ENCODE measurements at places on chromosomes 1 and 21. TPM values are rescaled to one million over a fixed set of nuclear protein-coding genes. Genes with fewer than 3 reads are reported as not detected.

GRCh38 chr1:96525657-96526557, 195.7 kb upstream of the PTBP2 start:
- H3K27me3 ChIP-seq, result no peaks in the 10 kb centered on the region
- no peaks in the 10 kb centered on the region for H3K36me3 ChIP-seq
- H3K4me1 ChIP-seq, result no peaks in the 10 kb centered on the region

DNA sequence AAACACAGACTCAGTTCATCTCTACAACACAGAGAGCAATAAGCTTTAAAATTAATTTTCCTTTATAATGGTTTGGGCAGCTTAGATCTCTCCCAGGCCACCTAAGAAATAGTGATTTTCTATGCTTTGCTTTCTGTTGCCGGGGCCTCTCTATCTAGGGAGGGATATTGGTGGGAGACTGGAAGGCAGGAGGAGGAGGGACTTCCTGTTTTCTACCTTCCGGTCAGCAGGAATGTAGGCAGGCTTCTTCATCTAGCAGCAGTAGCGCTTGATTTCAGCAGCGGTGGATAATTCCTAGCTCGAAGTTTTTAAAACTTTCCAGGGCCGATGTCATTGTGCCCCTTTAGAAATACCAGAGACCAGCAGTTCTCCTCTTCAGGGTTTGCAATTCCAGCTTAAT, 5.1 kb upstream of the DESI2 start:
- no peak overlapping the region for H3K27ac ChIP-seq
- DNase-seq, result no peak
- H3K4me3 ChIP-seq, result no peak overlapping the region
- no peaks in the 10 kb centered on the region for H3K27me3 ChIP-seq
- H3K36me3 ChIP-seq, result no peaks in the 10 kb centered on the region
- H3K4me1 ChIP-seq, result peaks cover 3% of the 10 kb centered on the region

LCE6A gene
- total RNA-seq, result not detected

AADACL3 gene
- not detected for total RNA-seq

DNA sequence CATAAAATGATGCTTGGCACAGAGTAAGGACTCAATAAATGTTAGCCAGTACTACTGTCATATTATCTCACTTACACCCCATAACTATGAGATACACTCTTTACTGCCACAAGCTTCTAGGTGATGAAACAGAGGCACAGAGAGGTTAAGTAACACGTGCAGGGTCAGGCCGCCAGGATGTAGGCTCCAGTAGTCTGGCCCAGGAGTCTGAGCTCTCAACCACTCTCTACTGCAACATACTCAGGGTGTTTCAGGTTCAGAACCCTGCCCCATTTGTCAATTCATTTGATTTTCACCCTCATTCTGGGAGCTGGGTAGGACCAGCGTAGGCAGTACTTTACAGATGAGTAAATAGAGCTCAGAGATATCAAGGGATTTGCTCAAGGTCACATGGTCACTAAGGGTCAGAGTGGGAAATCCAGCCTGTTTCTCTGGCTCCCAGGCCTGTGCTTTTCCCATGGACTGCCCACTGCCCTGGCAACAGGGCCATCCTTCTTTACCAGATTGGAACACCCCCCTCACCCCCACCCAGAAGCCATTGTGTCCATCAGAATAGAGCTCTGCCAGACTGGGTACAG, 21.2 kb downstream of the IQGAP3 start:
- no peaks in the 10 kb centered on the region for H3K36me3 ChIP-seq
- H3K27ac ChIP-seq, result no peak overlapping the region
- no peaks in the 10 kb centered on the region for H3K4me1 ChIP-seq
- no peaks in the 10 kb centered on the region for H3K27me3 ChIP-seq

DNA sequence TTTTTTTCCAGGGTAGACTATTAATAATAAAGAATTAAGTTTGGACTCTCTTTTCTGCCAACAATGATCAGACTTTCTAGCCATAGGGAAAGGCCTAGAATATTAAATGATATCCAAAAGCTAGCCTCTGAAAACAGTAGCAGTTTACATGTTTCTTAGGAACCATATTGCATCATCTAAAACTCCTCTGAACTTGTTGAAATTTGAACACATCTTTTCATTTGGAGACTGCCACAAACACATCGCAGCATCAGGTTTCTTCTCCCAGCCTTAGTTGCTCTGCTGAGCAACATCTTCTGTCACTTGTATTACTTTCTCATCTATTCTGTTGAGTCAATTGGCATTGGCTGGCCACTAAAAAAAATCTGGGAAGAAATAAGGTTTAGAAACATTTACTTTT, 63.2 kb upstream of the GNG4 start:
- DNase-seq, result no peak
- H3K27me3 ChIP-seq, result no peaks in the 10 kb centered on the region
- H3K36me3 ChIP-seq, result no peaks in the 10 kb centered on the region
- H3K4me3 ChIP-seq, result no peak overlapping the region

DNA sequence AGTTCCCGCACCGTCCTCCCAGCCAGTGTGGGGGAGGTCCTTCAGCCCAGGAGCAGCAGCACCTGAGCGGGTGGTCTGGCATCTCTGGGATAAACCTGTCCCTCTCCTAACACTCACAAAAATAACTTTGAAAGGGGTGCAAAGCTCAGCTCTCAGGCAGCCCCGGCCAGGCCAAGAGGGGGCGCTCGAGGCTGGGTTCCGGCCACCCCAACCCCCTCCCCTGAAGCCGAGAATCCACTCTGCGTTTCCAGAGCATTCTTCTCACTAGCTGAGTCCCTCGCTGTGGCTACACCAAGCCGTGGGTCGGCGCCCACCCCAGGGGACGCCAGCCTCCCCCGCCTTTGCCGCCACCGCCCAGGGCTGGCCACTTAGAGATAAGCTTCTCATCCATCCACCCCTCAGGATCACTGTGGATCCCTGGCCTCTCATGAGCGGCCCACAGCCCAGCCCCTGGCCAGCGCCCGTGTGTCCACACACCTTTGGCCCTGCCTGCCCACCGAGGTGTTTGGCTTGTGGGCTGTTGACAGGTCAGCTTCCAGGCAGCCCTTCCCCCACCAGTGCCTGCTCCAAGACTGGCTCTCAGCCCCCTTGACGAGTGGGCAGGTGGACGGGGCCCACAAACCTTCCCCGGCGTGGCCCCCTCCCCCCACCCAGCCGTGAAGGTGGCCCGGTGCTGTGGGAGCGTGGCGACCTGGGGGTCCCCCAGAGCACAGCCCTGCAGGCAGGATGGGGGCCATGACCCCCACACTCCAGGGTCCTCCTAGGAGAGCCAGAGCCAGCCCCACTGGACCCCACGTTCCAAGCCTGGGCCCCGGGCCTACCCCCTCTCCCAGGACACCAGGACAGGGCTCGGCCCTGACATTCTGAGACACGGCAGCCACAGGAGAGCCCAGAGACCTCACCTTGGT, 1.9 kb downstream of the FTCD start:
- peak; percentile 78 for DNase-seq
- H3K36me3 ChIP-seq, result no peaks in the 10 kb centered on the region

DNA sequence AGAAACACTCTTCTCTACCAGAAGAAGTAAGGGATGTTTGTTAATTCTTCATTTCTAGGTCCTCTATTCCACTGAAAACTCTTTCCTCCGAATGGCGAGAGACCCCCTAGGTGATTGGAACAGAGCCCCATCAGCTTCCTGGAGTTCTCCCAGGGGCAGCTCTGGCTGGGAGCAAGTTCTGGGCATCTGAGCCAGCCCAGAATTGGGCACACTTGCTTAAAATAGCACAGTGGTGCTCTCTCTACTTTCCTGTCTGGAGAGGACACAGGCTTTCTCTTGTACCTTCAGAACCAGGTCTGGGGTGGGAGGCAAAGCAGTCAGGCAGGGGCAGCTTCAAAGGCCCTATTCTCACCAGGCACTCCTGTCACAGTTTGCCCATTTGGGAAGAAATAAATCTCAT, 83.2 kb upstream of the CNTN2 start:
- H3K36me3 ChIP-seq, result no peaks in the 10 kb centered on the region
- DNase-seq, result no peak
- peaks cover 5% of the 10 kb centered on the region for H3K4me1 ChIP-seq
- H3K27me3 ChIP-seq, result no peaks in the 10 kb centered on the region
- no peak overlapping the region for H3K27ac ChIP-seq

GRCh38 chr21:27532076-27532475, 565.2 kb upstream of the ADAMTS5 start:
- no peak overlapping the region for H3K4me3 ChIP-seq
- H3K27me3 ChIP-seq, result no peaks in the 10 kb centered on the region
- H3K4me1 ChIP-seq, result no peaks in the 10 kb centered on the region
- H3K36me3 ChIP-seq, result no peaks in the 10 kb centered on the region

AK5 gene
- total RNA-seq, result 0.28 TPM

DNA sequence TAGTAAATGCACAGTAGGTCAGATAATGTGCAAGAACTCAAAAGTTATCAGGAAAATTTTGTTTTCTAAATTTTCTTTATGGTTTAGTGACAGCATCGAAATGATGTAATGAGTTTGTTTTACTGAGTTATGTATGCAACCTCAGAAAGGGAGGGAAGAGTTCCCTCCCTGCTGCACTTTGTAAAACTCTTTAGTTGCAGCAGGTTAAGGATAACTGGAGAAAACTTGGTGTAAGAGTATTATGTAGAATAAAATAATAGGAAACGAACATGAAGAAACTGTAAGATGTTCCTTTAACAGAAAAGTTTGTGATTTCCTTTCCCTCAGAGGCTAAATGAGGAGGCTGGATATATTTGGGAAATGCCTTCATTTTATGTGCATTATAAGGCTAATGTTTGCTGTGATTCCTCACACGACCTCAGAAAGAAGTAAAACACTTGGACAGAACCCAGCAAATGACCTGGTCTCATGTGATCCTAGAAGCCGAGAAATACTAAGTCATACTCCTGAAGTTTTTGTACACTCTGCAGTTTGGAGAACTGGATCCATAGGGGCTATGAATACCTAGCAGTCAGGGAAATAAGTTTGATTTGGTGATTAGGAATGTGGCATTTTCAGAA, 35.4 kb downstream of the ADGRL2 start:
- H3K4me1 ChIP-seq, result no peaks in the 10 kb centered on the region
- H3K36me3 ChIP-seq, result no peaks in the 10 kb centered on the region
- no peak overlapping the region for H3K4me3 ChIP-seq
- DNase-seq, result no peak
- H3K27me3 ChIP-seq, result no peaks in the 10 kb centered on the region

DNA sequence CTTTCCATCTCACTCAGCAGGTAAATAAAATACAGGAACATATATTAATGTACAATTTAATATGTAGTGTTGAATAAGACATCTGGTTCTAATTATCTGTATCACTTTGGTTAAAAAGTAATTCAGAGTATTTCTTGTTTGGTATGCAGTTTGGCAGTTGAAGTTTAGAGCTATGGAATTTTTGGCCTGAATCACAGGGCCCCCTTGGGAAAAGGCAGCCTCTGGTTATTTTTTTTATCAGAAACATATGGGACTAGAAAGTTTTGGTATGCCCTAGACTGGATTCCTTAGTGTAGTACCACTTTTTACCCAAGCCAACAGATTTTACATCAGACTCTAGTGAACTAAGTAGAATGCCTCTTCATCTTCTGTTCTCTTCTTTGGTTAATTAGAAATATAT, 26.4 kb downstream of the CNST start:
- H3K27me3 ChIP-seq, result no peaks in the 10 kb centered on the region
- no peaks in the 10 kb centered on the region for H3K4me1 ChIP-seq
- DNase-seq, result no peak
- no peaks in the 10 kb centered on the region for H3K36me3 ChIP-seq
- H3K27ac ChIP-seq, result no peak overlapping the region

DNA sequence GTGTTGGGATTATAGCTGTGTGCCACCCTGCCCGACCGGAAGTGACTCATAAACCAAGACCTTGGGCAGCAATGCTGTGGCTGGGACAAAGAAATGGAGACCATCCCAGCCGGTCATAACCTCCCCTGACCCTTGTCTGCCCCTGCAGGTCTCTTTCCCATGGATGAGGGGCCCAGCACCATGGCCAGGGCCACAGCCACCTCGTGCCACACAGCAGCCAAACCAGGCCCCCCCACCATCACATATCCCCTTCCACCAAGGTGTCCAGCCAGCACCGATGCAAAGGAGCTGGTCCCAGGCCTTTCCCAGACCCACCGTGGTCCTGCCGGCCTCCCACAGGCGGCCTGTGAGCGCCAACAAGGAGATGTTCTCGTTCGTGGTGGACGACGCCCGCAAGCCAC, 42.2 kb downstream of the FHAD1 start:
- no peak for DNase-seq
- H3K4me1 ChIP-seq, result peaks cover 3% of the 10 kb centered on the region
- no peaks in the 10 kb centered on the region for H3K36me3 ChIP-seq
- H3K27ac ChIP-seq, result no peak overlapping the region

- no peak for DNase-seq
- no peak overlapping the region for H3K27ac ChIP-seq
- H3K36me3 ChIP-seq, result no peaks in the 10 kb centered on the region
- H3K4me3 ChIP-seq, result no peak overlapping the region
- H3K4me1 ChIP-seq, result no peaks in the 10 kb centered on the region
These were observed 67.9 kb upstream of the ZNF326 start for GRCh38 chr1:89927049-89927448.

CFAP141 gene
- not detected for total RNA-seq

GRCh38 chr1:49060766-49061165, 284.1 kb upstream of the BEND5 start:
- H3K27ac ChIP-seq, result no peak overlapping the region
- no peak overlapping the region for H3K4me3 ChIP-seq
- no peak for DNase-seq

GRCh38 chr21:44089001-44089911, 17.9 kb upstream of the PWP2 start:
- H3K27ac ChIP-seq, result no peak overlapping the region
- no peak overlapping the region for H3K4me3 ChIP-seq
- no peak for DNase-seq
- no peaks in the 10 kb centered on the region for H3K27me3 ChIP-seq
- H3K4me1 ChIP-seq, result no peaks in the 10 kb centered on the region

DNA sequence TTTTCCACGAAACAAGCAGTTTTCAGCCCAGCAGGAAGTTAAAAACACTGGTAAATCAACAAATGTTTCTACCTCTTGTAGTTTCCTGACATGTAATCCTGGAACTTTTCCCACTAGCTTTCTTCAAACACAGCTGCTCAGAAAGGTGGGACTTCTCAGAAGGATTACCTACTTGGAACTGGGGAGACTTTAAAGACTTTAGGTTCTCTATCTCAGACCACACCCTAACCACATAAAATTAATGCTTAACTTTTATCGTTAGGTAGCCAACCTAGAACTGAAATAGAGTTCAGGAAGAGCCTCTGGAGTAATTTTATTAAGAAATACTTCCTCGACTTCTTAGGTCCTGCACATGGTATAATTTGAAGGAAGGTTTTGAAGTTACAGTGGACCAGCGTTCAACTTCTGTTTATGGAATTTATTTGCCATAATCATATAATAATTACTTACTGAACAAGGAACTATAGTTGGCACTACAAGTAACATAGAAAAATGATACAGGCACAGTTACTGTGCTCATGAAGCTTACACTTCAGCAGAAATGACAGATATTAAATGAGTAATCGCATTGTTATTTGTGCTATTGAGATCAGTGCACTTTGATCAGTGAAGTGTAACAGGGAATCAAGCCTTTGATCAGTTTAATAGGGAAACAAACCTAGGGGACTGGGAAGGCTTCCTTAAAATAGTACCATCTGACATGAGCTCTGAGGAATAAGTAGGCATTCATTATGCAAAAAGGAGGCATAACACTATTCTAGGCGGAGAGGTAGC, at the start of gene BCL2L15:
BCL2L15 (minus strand) TSS at position 180 of the 774 bp plus-strand sequence. CDS start 206 bp downstream, outside the sequence.
- H3K27me3 ChIP-seq, result no peaks in the 10 kb centered on the region
- H3K4me1 ChIP-seq, result peaks cover 11% of the 10 kb centered on the region
- no peak for DNase-seq

NR5A2 gene
- total RNA-seq, result 77.8 TPM

SPRR4 gene
- not detected for total RNA-seq
